ENCODE measurements at places on chromosomes 12 and 14.

DNA sequence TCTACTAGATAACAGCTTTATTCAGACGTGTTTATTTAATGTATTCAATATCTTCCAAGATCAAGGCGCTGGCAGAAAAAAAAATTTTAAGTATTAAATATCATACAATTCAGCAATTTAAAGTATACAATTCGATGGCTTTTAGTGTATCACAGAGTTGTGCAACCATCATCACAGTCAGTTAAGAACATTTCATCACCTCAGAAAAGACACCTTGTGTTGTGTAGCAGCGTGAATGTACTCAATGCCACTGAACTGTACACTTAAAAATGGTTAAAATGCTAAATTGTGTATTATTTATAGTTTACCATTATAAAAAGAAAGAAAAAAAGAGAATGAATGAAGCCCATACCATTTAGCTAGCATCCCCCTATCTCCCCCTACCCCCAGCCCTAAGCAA lies 96.4 kb downstream of the RIN3 start:
- no peak for DNase-seq

DNA sequence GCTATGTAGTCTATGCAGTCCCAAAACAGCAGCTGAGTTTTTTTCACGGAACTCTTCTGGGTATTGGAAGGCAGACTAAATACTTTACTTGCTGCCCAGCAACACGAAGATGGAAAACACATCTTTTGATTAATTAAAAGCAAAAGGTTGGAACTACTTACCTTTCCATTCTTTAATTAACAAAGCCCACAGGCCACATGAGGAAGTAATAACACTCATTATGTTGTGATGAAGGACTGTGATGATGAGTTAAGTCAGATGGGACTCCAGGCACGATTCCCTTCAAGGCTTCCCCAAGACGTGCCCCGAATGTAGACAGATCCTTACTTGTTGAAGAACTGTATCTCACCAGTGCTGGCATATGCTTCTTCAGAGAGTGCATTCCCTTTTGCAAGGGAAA lies 129.0 kb downstream of the WIF1 start:
- DNase-seq, result no peak

DNA sequence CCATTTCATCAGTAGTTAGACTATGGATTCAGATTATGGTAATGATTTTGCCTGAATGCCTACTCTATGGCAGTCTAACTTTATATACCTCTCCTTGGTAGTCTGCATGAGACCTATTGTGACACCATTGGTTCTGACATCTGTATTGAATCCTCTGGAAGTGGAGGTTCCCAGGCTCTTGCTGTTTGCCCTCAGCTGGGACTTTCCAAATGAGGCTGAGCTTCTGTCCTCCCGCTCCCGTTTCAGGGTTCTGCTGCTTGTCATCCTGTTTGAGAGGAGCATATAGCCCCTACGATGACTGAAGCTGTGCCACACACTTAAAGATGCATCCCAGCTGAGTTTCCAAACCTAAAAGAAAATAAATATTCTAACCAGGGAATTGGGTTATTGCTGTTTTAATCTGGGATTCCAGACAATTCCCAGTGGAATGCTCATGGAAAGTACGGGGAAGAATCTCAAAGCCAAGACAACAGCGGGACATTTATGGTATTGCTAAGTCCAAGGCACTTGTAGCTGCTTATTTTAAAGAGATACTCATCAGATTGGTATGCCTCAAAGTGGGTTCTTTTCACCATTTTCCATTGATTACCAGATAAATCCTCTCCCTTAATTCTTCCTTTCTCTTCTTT lies 105.9 kb downstream of the ETV6 start:
- DNase-seq, result no peak

- DNase-seq, result no peak
Observed at GRCh38 chr14:87542288-87542687, 450.7 kb downstream of the GALC start.
